Stimulated activated CD4-positive, alpha-beta T cell treated with anti-CD3 and anti-CD28 coated beads, Interleukin-15, amount 100 ng/mL, for 24 hours (primary cell): ENCODE measurements at places on chromosomes 11 and 22.

GRCh38 chr11:134517115-134517514 is 105.1 kb upstream of the B3GAT1 start:
- no peak for DNase-seq

DNA sequence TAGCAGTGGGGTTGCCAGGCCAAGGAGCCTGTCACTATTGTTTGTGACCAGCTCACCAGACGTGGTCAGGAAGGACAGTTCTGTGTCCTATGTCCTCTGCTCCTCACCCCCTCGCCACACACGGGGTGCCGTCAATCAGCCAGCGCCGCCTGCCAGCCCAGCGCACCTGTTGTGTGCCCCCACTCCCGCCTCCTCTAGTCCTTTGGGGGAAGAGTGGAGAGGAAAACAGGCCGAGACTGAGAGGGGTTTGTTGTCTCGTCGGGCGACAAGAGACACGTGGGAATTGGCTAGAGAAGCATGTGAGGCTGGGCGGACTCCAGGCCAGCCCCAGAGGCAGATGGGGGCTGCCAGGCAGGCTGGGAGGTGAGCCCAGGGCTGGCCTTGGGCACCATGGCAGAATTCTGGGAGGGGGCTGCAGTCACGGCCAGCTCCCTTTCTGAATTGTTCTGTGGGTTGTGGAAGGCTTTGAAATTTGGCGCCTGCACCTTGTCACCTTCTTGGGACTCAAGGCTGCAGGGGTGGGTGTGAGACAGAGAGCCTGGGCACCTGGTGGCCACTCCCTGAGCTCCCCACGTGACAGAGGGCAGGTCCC is 3.1 kb upstream of the KCNQ1OT1 start:
- DNase-seq: no peak

DNA sequence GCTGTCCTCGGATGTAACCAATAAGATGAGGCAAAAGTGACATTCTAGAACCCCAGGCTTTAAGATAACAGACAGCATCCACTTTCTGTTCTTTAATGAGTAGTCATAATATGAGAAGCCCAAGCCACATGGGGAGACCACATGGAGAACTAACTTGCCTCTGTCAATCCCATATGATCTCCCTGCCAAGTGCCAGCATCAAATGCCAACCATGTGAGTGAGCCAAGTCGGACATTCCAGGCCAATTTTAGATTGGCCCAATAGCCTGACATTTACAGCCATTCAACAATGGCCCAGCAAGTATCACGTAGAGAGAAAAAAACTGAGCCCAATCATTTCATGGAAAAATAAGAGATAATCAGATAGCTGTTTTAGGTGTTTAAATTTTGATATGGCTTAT is 2048.3 kb upstream of the RAG2 start:
- DNase-seq: no peak

DNA sequence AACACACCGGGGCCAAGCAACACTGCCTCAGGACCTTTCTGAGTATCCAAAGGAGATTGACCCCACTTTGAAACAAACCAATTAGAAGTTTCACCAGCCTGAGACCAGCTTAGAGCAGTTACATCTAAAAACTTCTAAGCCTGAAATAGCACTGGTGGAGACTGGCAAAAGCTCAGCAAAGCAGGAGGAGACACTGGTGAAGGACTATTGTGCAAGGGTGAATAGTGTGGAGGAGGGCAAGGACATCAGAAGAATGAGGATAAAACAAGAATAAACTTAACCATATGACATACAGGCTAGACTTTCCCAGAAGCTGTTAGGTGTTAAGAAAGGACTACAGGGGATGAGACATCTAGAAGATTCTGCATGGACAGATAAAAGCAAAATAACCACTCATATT is 152.4 kb downstream of the FCHSD2 start:
- no peak for DNase-seq

DNA sequence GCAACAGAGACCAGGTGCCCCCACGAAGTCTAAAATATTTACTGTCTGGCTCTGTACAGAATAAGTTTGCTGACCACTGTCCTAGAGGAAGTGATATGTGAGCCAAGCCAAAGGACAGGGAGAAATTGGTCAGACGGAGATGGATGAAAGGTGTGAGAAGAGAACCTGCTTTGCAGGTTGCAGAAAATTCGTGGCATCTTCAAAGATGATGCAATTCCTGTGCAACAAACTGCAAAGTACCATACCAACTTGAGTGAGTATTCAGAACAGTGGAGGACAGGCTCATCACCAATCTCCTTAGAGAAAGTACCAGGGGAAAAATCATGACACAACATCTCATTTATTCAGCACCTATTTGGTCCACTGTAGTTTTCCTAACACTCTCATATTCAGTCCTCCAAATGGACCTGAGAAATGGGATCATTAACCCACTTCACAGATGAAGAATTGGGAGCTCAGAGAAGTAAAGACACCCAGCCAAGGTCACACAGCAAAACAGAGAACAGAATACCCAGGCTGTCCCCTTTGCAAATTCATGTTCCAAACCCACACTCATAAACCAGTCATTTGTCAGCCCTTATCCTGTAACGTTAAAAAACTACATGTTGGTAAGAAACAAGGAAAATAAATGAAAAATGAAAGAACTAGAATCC is 536.8 kb downstream of the MIAT start:
- DNase-seq: no peak

DNA sequence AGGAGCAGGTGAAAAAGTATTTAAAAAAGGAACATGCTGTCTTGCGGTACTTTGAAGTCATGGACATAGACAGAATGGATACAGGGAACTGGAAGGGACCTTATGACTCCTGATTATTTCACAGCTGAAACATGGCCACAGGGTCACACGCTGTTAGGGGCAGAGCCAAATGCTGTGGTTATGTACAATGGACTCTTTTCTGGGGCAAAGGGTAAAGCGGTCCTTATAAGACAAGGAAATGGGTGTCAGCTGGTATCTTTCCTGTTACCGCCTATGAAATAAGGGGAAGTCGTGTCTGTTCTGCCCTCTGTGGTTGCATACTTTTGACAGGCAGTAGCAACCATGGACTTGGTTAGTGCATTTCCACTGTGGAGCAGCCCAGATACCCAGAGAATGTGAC is 12.8 kb upstream of the ST14 start:
- no peak for DNase-seq

GRCh38 chr11:126233391-126233790 is 21.8 kb downstream of the FAM118B start:
- no peak for DNase-seq

DNA sequence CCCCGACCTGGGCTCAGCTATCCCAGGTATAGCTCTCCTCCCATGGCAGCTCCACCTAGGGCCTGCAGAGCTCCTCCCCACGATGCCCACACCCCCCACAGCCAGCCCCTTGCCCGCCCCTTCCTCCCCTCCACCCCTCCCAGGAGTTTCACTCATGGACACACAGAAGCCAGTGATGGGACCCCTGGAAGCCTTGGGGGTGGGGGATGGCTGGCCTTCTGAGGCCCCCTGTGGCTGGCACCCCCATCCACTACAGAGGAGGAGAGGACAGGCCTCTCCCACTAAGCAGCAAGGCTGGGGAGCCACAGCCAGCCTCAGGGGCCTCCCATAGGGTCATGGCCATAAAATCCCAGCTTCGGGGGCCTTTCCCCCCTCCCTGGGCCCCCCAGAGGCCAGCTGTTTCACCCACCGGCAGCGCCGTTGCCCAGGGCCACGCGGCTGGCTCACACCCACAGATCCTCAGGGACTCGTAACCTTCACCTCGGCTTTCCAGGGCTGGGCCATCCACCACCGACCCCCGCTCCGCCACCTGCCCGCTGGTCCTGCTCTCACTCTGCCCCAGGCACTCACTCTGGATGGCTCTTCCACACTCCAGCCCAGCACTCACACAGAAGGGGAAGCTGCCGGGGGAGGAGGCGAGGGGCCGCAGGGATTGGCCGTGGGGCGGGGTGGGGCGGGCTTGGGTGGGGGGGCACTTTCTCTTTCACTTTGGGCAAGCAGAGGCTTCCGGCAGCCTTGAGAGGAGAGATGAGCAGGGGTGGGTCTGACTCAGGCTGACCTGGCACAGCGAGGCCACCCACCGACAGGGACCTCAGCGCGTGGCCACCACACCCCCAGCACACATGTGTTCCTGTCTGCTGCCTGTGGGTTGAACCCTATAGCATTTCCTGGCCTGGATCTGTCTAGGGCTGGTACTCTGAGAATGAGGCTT is 2.2 kb downstream of the SLC25A22 start:
- peak; percentile 92 for DNase-seq

DNA sequence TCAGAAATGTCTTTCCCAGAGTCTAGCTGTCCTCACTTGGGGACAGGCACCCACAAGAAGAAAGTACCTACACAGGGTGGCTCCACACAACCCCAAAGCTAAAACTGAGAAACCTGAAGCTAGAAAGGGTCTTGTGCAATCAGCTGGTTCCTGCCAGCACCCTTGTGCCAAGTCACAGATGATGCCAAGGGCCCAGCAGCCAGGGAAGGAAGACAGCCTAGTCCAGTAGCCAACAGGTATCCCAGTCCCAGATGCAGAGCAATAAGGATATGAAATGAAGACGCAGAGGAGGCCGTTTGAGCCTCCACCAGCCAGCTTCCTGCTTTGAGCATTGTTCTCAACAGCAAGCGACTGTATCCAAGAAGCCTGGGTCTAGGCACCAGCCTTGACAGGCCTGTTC is 6.1 kb downstream of the PLEKHA7 start:
- no peak for DNase-seq

- no peak for DNase-seq
Observed at GRCh38 chr22:19085233-19085718, 36.9 kb downstream of the DGCR2 start.

GRCh38 chr11:32473282-32473909 is 38.1 kb upstream of the WT1 start:
- DNase-seq: no peak

- DNase-seq: no peak
Observed at GRCh38 chr11:35116762-35117640, 22.0 kb upstream of the CD44 start.

DNA sequence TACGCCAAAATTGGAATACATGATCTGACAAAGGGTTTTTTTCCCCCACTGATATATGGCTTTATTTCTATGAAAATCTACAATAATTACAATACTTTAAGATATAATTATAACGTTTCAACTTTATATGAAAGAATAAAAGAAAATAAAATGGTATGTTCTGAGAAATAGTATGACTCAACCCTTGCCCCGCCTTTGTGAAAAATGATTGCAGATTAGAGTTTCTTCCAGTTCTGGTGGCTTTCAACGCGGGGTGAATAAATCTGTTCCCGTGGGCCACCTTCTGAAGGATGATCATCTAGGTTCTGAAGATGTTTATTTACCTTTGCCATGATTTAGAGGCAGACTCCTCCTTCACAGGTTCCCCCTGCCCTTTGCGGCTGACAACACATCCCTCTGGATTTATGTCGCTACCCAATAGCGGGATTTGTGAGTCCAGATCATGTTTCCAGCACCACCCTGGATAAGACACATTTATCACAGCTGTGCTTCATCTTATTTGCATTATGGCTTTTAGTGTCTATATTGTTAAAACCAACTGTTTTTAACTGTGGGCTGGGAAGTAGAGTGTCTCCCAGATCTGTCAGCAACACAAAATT is 607.0 kb upstream of the KIRREL3 start:
- DNase-seq: no peak

DNA sequence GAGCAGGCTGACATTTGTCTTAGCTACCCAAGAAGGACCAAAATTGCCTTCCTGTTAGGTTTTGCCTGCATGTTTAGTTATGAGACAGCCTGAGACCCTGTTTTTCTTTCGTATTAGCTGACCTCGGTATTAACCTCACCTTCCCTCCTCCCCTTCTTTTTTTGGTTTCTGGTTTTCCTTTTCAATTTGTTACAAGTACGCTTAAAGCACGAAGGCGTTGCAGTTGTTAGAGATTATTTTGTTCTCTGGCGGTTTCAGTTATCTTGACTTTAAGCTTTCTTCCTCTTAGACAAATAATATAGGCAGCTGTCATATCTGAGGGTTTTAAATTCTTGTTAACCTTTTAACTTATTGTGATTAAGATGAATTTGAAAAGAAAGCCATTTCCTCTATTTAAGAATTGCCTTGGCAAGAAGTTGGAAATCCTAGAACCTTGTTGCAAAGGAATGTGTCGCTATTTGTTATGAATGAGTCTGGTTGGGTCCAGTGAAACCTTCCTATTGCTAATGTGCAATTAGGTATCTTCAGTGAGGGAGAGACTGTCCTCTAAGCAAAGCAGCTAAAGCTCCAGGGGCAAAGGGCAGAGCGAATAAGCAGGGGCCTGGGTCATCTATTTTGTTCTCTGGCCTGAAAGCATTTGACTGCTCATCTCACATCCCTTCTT is 45.7 kb downstream of the PACS1 start:
- no peak for DNase-seq

- no peak for DNase-seq
Observed at GRCh38 chr11:61345170-61345610, 12.2 kb downstream of the TKFC start.

GRCh38 chr11:44256673-44257291 is 53.2 kb downstream of the ALX4 start:
- no peak for DNase-seq

DNA sequence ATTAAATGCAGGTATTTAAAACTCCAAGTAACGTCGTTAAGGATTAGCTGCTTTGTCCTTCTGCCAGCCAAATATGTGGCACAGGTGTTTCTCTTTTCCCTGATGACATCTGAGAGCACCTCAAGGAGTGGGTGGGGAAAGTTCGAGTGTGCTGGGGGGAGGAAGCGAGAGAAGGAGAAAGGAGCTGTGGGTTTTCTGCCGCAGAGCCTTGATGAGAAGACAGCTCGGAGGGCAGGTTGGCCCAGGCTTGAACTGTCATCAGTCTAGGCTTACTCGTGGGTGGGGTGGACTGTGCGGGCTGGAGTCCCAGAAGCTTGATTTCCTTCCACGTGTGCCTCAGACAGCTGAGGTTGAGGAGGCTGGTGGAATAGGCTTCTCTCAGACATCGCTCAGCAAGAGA is 15.2 kb upstream of the SORL1-AS1 start:
- peak; percentile 88 for DNase-seq

DNA sequence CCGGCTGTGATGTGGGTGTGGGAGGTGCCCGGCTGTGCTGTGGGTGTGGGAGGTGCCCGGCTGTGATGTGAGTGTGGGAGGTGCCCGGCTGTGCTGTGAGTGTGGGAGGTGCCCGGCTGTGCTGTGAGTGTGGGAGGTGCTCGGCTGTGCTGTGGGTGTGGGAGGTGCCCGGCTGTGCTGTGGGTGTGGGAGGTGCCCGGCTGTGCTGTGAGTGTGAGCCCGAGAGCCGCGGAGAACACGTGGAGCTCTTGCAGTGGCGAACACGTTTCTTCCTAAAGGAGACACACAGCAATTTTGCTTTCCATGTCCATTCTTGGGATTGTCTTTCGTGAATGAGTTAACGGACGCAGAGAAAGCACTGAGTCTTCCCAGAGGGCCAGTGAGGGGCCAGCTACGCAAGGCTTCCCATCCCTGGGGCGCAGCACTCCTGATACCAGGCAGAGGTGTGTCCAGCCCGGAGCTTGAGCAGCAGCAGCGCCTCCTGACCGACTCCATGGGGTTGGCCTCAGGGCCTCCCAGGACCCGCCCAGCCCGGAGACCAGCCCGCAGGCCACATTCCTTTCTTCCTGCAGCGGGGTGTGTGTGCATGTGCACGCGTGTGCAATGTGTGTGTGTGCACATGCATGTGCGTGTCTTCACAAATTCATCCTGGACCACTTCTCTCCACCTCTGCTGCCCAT is 245.0 kb upstream of the B3GAT1 start:
- no peak for DNase-seq

GRCh38 chr11:60370811-60371298 is 7.5 kb upstream of the MS4A7 start:
- no peak for DNase-seq

- no peak for DNase-seq
Observed at GRCh38 chr11:1792461-1792860, 28.7 kb upstream of the CTSD start.

- DNase-seq: no peak
Observed at GRCh38 chr22:37741312-37741795, 44.5 kb downstream of the TRIOBP start.
